Psoas muscle (tissue), 8 donors: ENCODE measurements at places on chromosomes 4 and X.

DNA sequence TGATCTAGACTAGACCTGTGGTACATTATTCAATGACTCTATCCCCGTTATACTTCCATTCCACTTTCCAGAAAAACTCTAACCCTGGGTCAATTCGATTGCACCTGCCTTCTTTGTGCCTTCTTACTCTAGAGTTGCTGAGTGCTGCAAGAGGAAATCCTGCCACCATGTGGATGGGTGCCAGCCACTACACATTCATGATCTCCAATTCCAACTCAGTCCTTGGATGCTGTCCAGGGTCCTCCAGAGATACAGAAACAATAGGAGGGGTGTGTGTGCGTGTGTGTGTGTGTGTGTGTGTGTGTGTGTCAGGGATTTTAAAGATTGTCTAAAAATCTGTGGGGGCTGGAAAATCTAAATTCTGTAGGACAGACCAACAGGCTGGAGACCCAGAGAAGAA lies 42.9 kb upstream of the INTS6L start:
- H3K4me1 ChIP-seq = no peaks in the 10 kb centered on the region
- no peaks in the 10 kb centered on the region for H3K36me3 ChIP-seq
- no peaks in the 10 kb centered on the region for H3K27me3 ChIP-seq

GRCh38 chr4:94722270-94722669 lies 35.5 kb upstream of the BMPR1B start:
- H3K4me1 ChIP-seq = no peaks in the 10 kb centered on the region
- H3K36me3 ChIP-seq = no peaks in the 10 kb centered on the region
- H3K27me3 ChIP-seq = no peaks in the 10 kb centered on the region
- H3K4me3 ChIP-seq = no peak overlapping the region

DNA sequence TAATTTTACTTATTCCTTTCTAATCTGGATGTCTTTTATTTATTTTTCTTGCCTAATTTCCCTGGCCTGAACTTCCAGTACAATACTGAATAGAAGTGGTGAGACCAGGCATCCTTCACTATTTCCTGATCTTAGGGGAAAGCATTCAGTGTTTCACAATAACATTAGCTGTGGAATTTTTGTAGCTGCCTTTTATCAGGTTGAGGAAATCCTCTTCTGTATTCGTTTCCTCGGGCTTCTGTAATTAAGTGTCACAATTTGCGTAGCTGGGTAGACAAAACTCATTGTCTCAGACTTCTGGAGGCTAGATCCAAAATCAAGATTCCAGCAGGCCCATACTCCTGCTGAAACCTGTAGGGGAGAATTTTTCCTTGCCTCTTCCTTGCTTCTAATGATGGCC lies 598.4 kb upstream of the FTHL17 start:
- DNase-seq = no peak
- H3K27me3 ChIP-seq = no peaks in the 10 kb centered on the region
- no peaks in the 10 kb centered on the region for H3K4me1 ChIP-seq
- no peak overlapping the region for H3K4me3 ChIP-seq

DNA sequence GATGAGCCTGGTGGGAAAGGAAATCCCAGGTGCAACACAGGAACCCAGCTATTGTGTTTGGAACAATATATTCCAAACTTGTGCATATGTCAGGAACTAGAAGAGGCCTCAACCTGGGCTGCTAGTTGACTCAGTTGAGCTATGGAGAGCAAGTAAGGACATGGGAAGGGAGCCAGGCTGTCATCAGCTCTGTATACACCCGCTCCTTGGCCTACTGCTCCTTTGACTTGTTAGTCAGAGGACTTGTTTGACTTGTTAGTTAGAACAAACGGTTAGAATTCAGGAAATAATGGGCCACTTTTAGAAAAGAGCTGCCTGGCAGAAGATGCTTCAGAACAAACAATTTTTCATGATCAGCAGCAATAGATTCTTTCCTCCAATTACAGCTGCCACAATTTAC lies 76.4 kb downstream of the CBLL2 start:
- H3K27me3 ChIP-seq = no peaks in the 10 kb centered on the region
- H3K27ac ChIP-seq = no peak overlapping the region
- no peak overlapping the region for H3K4me3 ChIP-seq
- H3K36me3 ChIP-seq = no peaks in the 10 kb centered on the region

DNA sequence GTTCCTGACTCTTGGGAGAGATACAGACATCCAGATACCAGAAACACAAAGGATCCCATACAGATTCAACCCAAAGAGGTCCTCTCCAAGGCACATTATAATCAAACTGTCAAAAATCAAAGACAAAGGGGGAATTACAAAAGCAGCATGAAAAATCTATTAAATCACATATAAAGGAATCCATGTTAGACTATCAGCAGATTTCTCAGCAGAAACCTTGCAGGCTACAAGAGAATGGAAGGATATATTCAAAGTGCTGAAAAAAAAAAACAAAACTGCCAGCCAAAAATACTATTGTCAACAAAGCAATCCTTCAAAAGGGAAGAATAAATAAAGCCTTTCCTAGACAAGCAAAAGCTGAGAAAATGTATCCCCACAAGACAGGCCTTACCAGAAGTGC lies 14.8 kb upstream of the ADGRL3 start:
- H3K27ac ChIP-seq = no peak overlapping the region
- H3K4me3 ChIP-seq = no peak overlapping the region
- no peaks in the 10 kb centered on the region for H3K27me3 ChIP-seq
- H3K4me1 ChIP-seq = no peaks in the 10 kb centered on the region

DNA sequence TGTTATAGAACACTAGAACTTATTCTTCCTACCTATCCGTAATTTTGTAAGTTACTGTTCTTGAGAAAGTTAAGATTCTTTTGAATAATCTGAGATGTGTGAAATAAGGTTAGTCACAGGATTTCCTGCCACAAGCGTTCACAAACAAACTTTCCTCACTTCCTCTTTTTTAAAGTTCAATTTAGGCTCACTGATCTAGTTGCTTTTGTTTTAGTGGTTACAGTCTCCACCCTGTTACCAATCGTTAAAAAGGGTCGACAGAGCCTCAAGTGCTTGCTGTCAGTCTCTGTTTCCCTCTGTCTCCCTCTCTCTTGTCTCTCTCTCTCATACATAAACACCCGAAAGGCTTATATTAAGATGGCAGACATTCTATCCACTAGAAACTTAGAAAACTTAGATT lies 35.9 kb upstream of the STK26 start:
- no peaks in the 10 kb centered on the region for H3K27me3 ChIP-seq
- no peak for DNase-seq
- no peak overlapping the region for H3K27ac ChIP-seq
